Stimulated activated CD8-positive, alpha-beta memory T cell treated with anti-CD3 and anti-CD28 coated beads, Interleukin-4, amount 100 ng/mL, for 48 hours (primary cell): ENCODE measurements at places on chromosomes 5 and 9.

- no peak for DNase-seq
Measured at GRCh38 chr9:20014168-20014567, 225.3 kb upstream of the SLC24A2 start.

DNA sequence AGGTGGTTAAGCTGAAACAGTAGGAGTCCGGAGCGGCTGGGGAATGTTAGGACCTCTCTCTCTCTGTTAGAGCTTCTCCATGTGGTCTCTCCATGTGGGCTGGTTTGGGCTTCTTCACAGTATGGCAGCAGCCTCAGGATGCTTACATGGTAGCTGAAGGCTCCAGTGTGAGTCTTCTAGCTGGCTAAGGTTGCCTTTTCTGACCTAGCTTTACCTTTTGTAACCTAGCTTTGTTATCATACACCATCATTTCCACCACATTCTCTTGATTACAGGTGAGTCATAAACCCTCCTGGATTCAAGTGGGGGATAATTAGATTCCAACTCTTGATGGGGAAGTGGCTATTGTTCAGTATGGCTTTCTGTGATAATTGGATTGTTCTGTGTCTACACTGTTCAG lies 98.5 kb downstream of the MTREX start:
- no peak for DNase-seq

- DNase-seq, result no peak
Measured at GRCh38 chr5:128673411-128673957, 135.4 kb upstream of the FBN2 start.

GRCh38 chr9:129626625-129627284 lies 792 bp downstream of the NTMT1 start:
- DNase-seq, result no peak

DNA sequence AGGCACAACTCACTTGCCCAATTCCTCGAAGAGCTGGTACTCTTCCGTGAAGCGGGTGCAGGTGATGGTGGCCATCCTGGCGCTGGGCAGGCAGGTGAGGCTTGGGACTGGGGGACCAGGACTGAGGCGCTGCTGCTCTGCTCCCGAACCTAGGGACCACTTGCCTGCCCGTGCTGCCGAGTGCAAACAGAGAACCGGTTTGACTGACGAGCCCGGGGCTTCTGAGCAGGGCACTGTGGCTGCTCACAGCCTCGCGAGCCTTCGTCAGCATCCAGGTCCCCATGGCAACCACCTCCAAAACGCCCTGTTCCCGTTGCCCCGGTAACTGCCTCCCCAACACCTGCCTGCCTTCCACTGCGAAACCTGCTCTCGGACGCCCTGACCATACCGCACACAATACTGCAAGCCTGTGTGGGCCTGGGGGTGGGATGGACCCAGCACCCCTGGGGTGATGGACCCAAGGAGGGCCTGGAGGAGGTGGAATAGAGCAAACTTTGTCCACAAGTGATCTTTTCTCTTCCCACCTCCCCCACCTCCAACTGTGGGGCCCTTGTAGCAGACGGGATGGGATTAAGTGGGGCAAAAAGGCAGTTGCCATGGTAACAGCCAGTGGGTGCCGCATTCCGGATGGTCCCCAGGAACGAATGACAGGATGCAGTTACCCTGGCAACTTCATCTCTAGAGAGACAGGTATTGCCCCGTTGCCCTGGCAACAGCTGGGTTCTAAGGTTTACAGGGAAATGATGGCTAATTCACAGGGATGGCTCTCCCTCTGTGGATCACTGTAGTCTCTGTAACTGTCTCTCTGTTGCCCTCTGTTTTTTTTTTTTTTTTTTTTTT lies at the start of gene CAMK2A:
TSS of gene CAMK2A (minus strand) at position 223 of the 840 bp plus-strand sequence. CDS start at position 75, 148 bp downstream.
- no peak for DNase-seq

DNA sequence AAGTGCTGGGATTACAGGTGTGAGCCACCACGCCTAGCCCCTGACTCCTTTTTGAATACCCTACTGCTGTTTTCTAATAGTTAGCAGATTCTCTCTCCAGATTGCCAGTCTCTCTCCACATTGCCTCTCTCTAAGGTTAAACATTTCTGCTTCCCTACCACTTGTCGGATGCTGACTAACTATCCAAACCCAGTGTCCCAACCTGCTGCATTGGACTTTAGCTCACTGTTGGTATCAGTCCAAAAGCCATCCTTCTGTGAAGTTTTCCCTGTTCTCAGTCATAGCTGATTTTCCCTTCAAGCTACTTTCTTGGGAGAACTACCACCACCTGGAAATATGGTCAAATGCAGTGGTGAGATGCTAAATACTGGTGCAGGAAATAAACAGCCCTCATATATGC lies 48.7 kb downstream of the TLR4 start:
- no peak for DNase-seq

GRCh38 chr5:6583049-6583880 lies 49.6 kb downstream of the NSUN2 start:
- no peak for DNase-seq

DNA sequence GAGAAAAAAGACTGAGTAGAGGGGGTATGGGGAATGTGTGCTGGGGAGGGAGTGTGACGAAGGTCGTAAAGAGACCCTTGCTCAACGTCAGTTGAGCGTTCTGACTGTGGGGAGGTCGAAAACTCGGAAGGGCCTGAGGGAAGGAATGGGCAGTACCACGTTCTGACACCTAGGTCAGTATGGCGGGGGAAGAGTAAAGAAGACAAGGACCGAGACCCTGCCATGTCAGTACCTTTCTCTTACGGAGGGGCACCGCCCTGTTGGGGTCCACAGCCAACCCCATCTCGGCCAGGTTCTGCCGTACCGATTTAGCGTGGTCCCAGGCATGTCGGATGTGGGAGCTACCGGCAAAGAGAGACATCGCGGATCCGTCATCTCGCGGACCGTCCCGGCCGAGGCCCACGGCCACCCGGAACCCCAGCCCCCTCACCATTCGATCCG lies 375 bp downstream of the NOP16 start:
- no peak for DNase-seq

- DNase-seq, result no peak
Measured at GRCh38 chr9:69396759-69397158, 71.7 kb downstream of the ENTREP1 start.

- no peak for DNase-seq
Measured at GRCh38 chr5:78661691-78662090, 13.1 kb upstream of the LHFPL2 start.

DNA sequence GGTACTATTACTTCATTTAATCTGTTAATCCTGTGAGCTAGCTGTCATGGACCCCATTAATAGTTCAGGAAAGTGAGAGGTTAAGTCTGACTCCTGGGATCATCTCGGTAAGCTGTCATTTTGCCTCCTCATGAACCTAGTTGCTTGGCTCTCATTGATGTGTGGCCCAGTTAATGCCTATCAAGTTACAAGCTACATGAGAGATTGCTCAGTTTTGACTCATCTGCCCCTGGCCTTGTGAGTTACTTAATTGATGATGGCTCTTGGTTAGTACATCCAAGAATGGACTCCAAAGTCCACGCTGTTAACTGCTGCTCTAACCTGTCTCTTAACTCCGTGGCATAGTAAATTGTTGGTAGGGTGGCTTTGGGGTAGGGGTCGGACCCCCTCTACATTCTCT lies 23.9 kb downstream of the LARP1 start:
- DNase-seq, result no peak

GRCh38 chr9:117772960-117773359 lies 68.8 kb downstream of the TLR4 start:
- no peak for DNase-seq

GRCh38 chr9:69273161-69273560 lies 51.9 kb upstream of the ENTREP1 start:
- DNase-seq, result no peak

GRCh38 chr5:150499437-150499956 lies 8.4 kb upstream of the NDST1 start:
- DNase-seq, result no peak

- no peak for DNase-seq
Measured at GRCh38 chr5:3179220-3179619, 416.4 kb upstream of the IRX1 start.

GRCh38 chr5:68440651-68441050 lies 225.1 kb downstream of the PIK3R1 start:
- no peak for DNase-seq

DNA sequence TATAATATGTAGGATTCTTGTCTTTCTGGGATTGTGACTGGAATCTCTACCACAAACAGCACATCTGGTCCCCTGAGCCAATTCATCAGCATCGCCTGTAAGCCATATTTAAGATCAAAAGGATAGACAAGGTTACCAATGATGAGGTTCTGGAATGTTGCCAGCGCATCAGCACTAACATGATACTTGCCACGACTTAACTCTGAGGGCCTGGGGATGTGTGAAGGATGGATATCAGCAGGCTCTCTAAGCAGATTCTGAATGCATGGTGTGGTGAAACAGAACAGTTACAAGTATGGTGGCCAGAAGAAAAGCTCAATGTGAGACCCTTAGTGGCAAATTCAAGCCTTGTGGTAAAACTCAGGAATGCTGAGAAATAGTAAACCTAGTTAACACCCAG lies 143.0 kb downstream of the XRCC4 start:
- no peak for DNase-seq

DNA sequence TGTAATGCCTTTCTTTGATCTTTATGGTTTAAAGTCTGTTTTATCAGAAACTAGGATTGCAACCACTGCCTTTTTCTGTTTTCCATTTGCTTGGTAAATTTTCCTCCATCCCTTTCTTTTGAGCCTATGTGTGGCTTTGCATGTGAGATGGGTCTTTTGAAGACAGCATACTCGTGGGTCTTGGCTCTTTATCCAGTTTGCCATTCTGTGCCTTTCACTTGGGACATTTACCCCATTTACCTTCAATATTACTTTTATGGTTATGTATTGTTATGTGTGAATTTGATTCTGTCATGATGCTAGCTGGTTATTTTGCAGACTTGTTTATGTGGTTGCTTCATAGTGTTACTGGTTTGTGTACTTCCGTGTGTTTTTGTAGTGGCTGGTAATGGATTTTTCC lies 59.2 kb downstream of the YTHDC2 start:
- no peak for DNase-seq

GRCh38 chr9:3526997-3527940 lies 1.5 kb upstream of the RFX3 start:
- DNase-seq, result no peak

- no peak for DNase-seq
Measured at GRCh38 chr5:90871391-90871991, 312.9 kb downstream of the ADGRV1 start.

DNA sequence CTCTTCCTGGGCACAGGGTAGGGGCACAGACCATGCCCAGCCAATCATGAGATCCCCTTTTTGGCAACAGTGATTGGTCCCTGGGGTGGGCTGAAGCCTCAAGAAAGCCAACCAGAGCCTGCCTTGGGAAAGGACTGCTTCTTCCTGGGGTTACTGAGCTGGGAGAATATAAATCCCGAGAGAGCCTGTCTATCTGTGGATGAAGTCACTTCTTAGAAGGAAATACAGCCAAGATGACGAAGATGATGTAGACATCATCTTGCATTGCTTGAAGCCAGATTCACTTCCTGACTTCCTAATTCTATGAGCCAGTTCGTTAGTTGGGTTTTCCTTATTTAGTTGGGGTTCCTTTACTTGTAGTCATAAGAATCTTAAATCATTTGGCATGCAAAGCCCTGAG lies 50.1 kb upstream of the PWWP2A start:
- no peak for DNase-seq

- no peak for DNase-seq
Measured at GRCh38 chr5:63245271-63245670, 666.7 kb downstream of the LRRC70 start.

GRCh38 chr9:98108531-98109031 lies 10.4 kb downstream of the TRIM14 start:
- DNase-seq, result no peak

GRCh38 chr9:133121915-133122550 lies 993 bp upstream of the RALGDS start:
- no peak for DNase-seq

GRCh38 chr5:73827106-73827450 lies 201.1 kb downstream of the ARHGEF28 start:
- no peak for DNase-seq

DNA sequence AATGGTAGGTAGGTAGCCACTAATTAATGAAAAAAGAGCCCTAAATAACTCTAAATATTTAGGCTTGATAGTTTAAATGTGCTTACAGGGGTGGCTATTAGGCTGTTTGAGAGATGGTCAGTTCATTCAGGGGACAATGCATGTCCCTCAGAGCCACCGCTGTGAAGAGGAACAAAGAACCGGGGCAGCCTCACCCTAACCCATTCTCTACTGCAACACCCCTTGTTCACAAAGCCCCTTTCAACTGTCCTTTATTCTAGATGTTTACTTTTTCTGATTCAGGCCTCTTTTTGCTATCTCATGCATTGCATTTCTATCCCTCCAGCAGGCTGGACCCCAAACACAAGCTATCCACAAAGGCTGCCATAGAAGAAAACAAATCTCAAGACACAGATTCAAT lies 906.7 kb downstream of the NR2F1-AS1 start:
- DNase-seq, result no peak

DNA sequence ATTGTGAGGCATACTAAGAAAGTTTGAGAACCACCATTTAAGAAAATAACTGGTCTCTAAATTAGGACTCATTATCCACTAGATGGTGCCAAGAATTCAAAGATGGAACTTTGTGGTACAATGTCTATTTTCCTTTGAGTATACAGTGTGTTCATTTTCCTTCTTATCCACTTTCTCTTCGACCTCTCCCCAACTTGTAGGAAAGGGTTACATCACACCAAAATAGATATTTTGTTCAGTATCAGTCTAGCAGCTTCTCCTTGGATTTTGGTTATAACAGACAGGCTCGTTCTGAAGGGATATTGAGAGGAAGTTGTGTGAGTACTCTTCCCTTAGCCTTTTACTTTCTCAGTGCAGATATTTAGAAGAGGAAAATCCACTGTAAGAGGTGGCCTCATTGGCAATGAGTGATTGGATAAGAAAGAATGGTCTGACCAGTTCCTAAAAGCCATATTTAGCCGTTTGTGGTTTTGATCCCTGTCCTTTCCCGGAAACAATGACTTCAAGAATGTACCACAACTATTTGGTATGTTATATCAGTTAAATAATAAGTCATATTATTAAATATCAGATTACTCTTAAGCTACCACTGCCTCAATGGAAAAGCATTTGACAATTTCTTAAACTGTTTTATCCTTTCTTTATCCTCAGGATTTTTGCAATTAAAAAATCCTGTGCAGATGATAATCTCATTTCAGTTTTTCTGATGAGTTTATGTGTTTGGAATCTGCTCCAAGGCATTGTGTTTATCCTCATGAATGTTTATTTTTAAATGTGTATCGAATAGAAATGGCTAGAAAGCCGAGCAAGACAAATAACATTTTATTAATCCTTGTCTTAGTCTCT lies 69.0 kb upstream of the GRAMD2B start:
- DNase-seq, result no peak

- DNase-seq, result no peak
Measured at GRCh38 chr9:114606068-114606467, 5.0 kb upstream of the TMEM268 start.

GRCh38 chr5:173056783-173057061 lies 570 bp downstream of the CREBRF start:
- DNase-seq, result no peak

GRCh38 chr9:73441890-73442818 lies 290.5 kb downstream of the ANXA1 start:
- no peak for DNase-seq

GRCh38 chr5:109298794-109299193 lies 111.0 kb downstream of the PJA2 start:
- no peak for DNase-seq
